ENCODE measurements at places on chromosomes 7 and 10.
A peak's percentile ranks its signal among the peaks of the same experiment; 100 is the strongest.

DNA sequence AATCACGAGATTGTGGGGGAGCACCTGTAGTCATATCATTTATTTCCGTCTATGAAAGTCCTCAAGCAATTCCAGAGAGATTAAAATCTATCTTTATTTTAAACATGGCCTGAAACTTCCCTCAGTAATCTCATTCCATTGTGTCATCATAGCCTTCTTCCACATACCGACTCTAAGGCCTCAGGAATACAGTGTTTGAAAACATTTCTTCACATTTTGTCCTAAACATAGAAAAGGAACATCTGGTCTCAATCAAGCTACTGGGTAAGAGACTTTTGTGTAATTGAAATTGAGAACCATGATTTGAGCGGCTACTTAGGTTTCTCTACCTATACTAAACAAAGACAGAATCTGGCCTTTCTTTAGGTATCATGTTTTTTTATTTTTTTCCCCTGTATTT, 78.0 kb upstream of the ELMO1 start:
- no peaks in the 10 kb centered on the region for H3K4me1 ChIP-seq
- H3K4me3 ChIP-seq = no peak overlapping the region
- no peak overlapping the region for H3K27ac ChIP-seq
- H3K36me3 ChIP-seq = no peaks in the 10 kb centered on the region
- no peak for DNase-seq

- peak overlapping the region; percentile 32 for H3K27ac ChIP-seq
- no peak overlapping the region for H3K4me3 ChIP-seq
- DNase-seq = no peak
- no peaks in the 10 kb centered on the region for H3K36me3 ChIP-seq
- no peaks in the 10 kb centered on the region for H3K27me3 ChIP-seq
- H3K4me1 ChIP-seq = no peaks in the 10 kb centered on the region
Measured at GRCh38 chr10:6300106-6300783, 97.5 kb downstream of the PFKFB3 start.

- no peak overlapping the region for H3K4me3 ChIP-seq
- H3K36me3 ChIP-seq = no peaks in the 10 kb centered on the region
- DNase-seq = no peak
- no peaks in the 10 kb centered on the region for H3K4me1 ChIP-seq
Measured at GRCh38 chr10:113550365-113550764, 2.5 kb upstream of the HABP2 start.

DNA sequence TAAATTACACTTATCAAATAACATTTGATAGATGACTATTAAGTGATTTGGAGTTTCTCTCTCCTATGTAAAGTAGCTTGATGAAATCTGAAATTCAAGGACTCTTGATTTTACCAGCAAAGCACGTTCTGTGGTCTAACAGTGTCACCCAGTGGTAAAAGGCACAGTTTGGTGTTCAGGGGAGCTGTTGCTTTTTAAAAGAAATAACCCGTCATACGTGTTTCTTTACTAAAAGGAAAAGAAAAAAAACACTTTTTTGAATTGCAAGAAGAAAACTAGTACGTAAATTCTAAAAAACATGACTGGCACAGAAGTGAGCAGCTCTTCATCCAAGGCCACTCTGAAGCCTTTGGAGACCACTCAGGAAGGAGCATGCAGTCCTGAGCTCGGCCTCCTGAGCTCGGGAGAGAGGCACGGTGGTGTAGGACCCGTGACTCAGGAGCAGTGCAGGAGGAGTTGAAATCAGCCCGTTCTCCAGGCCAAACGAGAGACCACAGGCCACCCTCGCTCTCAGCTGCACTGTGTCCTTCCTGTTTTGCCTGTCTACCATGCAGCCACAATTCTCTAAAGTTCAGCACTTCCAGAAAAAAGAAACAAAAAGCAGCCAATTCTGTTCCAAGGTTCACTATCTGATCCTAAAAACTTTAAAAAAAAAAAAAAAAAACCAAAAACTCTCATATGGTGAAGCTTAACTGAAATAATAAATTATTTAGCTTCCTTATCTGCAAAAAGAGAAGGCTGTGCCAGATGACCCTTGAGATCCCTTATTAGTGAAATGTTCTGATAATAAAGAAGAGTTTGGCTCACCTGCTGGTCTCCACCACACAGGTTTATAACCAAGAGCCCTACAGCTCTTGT, 212.6 kb upstream of the FRMD4A start:
- H3K27me3 ChIP-seq = no peaks in the 10 kb centered on the region
- no peaks in the 10 kb centered on the region for H3K4me1 ChIP-seq
- DNase-seq = no peak
- no peak overlapping the region for H3K4me3 ChIP-seq

GRCh38 chr7:37109843-37110242, 338.8 kb downstream of the ELMO1 start:
- no peaks in the 10 kb centered on the region for H3K36me3 ChIP-seq
- H3K4me1 ChIP-seq = no peaks in the 10 kb centered on the region
- H3K27ac ChIP-seq = no peak overlapping the region
- no peak for DNase-seq

GRCh38 chr10:80077869-80078447, 507 bp upstream of the TMEM254 start:
- H3K4me3 ChIP-seq = peak overlapping the region; percentile 78
- DNase-seq = no peak
- H3K4me1 ChIP-seq = no peaks in the 10 kb centered on the region
- no peaks in the 10 kb centered on the region for H3K27me3 ChIP-seq
- H3K27ac ChIP-seq = peak overlapping the region; percentile 94

DNA sequence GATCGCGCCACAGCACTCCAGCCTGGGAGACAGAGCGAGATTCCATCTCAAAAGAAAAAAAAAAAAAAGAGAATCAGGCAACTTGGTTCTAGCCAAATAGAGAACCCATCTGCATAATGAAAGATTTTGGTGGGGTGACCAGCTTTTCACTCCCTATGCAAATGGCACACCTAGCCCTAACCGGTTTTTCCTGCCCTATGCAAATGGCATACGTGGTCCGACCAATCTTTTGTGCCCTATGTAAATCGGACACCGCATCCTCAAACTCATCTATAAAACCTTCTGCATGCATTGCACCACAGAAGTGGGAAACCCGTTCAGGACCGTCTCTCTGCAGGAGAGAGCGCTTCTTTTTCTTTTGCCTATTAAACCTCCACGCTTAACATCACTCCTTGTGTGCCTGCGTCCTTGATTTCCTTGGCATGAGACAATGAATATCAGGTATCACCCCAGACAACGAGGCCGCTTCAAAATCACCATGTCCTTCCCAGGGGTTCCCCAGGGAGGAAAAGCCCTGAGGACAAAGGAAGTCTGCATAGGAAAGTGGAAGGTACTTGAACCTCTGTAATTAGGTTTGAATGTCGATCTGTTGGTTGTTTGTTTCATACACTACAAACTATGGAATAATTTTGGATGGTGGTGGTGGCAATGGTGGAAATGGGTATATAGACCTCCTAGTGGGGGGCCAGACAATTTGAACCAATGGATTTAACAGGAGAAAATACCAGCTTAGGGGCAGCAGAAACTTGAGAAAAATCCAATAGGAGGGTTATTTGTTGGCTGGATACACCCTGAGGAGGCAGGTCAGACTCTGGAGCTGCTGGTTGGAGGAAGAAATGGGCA, 396.2 kb downstream of the TYW1 start:
- no peaks in the 10 kb centered on the region for H3K27me3 ChIP-seq
- no peaks in the 10 kb centered on the region for H3K36me3 ChIP-seq
- no peak overlapping the region for H3K27ac ChIP-seq
- no peaks in the 10 kb centered on the region for H3K4me1 ChIP-seq
- no peak for DNase-seq
- H3K4me3 ChIP-seq = no peak overlapping the region

- H3K27ac ChIP-seq = no peak overlapping the region
- DNase-seq = no peak
- no peaks in the 10 kb centered on the region for H3K36me3 ChIP-seq
- H3K27me3 ChIP-seq = no peaks in the 10 kb centered on the region
Measured at GRCh38 chr10:90787393-90788198, 70.2 kb downstream of the HTR7 start.

GRCh38 chr10:71600849-71601248, 118.7 kb downstream of the C10orf105 start:
- H3K27me3 ChIP-seq = no peaks in the 10 kb centered on the region
- no peaks in the 10 kb centered on the region for H3K36me3 ChIP-seq
- no peak for DNase-seq
- no peaks in the 10 kb centered on the region for H3K4me1 ChIP-seq

- DNase-seq = no peak
- no peaks in the 10 kb centered on the region for H3K27me3 ChIP-seq
- peaks cover 4% of the 10 kb centered on the region for H3K36me3 ChIP-seq
- no peak overlapping the region for H3K27ac ChIP-seq
Measured at GRCh38 chr7:140745266-140746058, 49.0 kb downstream of the NDUFB2 start.

- H3K27me3 ChIP-seq = no peaks in the 10 kb centered on the region
- DNase-seq = no peak
- no peak overlapping the region for H3K4me3 ChIP-seq
Measured at GRCh38 chr7:75565132-75565837, 73.2 kb downstream of the SPDYE5 start.

DNA sequence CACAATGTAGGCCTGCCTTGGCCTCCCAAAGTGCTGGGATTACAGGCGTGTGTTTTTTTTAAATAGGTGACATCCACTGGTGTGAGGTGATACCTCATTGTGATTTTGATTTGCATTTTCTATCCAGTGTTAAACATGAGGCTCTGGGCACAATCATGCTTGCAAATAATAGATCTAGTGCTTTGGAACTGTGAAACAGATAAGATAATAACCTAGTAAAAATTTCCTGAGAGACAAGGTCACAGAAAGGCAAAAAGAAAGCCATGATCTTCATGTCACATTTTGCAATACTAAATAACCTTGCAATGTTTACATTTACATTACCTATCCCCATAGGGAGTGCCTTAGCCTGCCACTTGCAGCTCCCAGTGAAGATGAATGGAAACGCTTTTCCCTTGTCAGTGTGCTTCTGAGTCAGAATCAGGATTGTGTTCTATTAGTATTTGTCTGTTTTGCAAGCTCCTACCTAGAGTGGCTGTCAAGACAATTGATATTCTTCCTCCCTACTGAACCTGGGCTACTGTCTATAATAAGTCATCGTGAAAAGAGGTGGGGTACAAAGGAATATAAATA, 256.5 kb downstream of the PHTF2 start:
- no peak for DNase-seq
- H3K4me1 ChIP-seq = no peaks in the 10 kb centered on the region
- no peak overlapping the region for H3K4me3 ChIP-seq
- no peaks in the 10 kb centered on the region for H3K36me3 ChIP-seq

DNA sequence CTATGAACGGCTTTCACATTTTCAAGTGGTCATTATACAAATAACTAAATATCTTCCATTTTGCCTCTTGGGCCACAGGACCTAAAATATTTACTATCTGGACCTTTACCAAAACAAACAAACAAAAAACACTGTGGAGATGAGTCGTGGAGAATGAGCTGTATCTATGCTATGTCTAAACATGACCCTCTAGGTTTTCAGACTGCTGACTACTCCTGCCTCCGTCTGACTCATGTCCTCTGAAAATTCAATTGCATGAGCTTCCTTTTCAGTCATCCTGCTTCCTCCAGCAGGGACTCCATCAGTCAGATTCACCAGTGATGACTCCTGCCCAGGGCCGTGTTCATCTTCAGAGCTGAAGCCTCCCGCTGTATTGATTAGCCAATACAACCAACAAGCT, 96.8 kb downstream of the COL28A1 start:
- no peaks in the 10 kb centered on the region for H3K27me3 ChIP-seq
- H3K36me3 ChIP-seq = no peaks in the 10 kb centered on the region
- no peaks in the 10 kb centered on the region for H3K4me1 ChIP-seq
- DNase-seq = no peak

DNA sequence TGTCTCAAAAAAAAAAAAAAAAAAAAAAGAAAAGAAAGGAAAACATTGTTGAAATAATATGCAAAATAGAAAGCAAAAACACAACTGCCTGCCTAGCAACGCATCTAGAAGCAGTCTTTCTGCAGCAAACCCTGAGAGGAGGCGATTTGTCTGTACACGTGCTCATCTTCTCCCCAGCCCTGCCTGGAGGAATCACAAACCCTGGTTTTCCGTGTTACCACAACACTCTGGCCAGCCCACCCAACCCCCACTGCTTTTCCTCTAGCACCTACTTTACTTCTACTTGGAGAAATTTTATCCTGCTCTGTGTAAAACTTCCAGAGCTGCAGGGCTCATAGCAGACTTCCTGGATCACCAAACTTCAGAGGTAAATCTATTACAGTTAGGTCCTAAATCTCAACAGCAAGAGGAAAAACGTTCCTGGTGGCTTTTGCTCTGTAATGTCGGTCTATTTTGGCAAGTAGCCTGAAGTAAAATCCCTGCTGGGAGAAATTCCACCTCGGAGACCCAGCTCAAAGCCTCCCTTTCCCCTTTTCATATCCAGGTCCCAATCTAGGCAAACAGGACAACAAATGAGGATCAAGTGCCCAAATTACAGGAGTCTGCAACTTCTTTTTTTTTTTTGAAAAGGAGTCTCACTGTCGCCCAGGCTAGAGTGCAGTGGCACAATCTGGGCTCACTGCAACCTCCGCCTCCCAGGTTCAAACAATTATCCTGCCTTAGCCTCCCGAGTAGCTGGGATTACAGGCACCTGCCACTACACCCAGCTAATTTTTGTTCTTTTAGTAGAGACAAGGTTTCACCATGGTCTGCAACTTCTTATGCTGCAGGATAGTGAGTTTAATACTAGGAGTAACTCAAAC, 91.6 kb downstream of the DNMBP start:
- H3K36me3 ChIP-seq = no peaks in the 10 kb centered on the region
- H3K27me3 ChIP-seq = no peaks in the 10 kb centered on the region
- H3K4me1 ChIP-seq = peaks cover 12% of the 10 kb centered on the region
- peak; percentile 73 for DNase-seq
- H3K27ac ChIP-seq = peak overlapping the region; percentile 34

DNA sequence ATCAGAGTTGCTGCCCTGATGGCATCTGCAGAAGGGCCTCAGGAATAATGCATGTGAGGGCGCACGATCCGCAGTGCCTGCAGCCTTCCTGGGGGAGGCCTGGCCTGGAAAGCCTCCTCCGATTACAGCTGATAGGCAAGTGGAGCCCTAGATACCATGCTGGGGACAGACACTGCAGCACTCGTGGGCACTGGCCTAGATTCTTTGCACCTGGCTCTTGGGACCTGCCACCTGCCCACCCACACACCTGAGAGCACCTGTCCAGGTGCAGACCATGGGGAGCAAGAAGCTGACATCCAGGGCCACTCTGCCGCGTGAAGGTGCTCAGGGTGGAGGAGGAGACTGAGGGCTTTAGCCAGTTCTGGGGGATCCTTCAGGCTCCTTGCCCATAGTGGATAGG, 14.8 kb downstream of the YKT6 start:
- H3K4me3 ChIP-seq = no peak overlapping the region
- peaks cover 9% of the 10 kb centered on the region for H3K36me3 ChIP-seq
- H3K27ac ChIP-seq = no peak overlapping the region
- no peaks in the 10 kb centered on the region for H3K4me1 ChIP-seq
- H3K27me3 ChIP-seq = peaks cover 11% of the 10 kb centered on the region
- DNase-seq = peak; percentile 54
